ENCODE measurements at places on chromosomes 3 and 15.

- no peak for DNase-seq
Measured at GRCh38 chr15:69145694-69146492, 14.5 kb upstream of the GLCE start.

- no peak for DNase-seq
Measured at GRCh38 chr15:92205255-92205739, 188.4 kb upstream of the ST8SIA2 start.

- DNase-seq, result no peak
Measured at GRCh38 chr3:96959901-96960641, 145.7 kb downstream of the EPHA6 start.

DNA sequence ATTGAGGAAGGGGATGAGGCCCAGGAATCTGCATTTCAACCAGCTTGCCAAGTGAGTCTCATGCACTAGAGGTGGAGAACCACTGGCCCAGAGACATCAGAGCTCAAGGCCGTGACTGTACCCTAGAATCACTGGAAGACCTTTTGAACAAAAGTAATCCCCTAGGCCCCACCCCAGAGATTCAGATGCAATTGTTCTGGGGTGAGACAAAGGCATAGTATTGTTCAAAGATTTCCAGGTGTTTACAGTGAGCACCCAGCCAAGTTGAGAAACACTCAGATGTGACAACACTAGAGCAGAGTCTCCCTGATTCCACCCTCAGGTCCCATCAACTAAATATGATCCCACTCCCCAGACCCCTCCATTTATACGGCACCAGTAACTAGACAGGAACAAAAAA lies 290.3 kb upstream of the TLE3 start:
- no peak for DNase-seq

- no peak for DNase-seq
Measured at GRCh38 chr3:172918165-172918564, 167.6 kb downstream of the ECT2 start.

DNA sequence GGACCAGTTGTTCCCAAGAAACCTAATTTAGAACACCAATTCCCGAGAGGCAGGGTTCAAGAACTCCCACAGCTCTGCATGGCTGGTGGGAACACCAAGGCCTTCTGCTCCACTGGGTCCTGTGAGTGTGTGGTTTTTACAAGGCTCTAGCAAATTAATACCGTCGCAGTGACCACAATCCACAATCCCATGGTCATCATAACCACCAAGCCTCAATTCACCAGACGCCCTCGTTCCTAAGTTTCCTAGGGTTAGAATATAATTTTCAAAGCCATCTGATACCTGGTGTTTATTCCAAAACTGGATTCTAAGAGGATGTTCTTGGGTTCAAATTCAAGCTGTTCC lies 114.9 kb upstream of the RPL32 start:
- DNase-seq, result no peak

DNA sequence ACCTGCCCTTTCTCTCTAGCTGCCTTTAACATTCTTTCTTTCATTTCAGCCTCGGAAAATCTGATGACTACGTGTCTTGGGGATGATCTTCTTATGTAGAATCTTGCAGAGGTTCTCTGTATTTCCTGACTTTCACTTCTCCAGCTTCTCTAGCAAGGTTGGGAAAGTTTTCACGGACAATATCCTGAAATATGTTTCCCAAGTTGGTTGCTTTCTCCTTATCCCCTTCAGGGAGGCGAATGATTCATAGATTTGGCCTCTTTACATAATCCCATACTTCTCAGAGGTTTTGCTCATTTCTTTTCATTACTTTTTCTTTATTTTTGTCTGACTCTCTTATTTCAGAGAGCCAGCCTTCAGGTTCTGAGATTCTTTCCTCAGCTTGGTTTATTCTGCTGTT lies 62.1 kb upstream of the CCDC54 start:
- no peak for DNase-seq
